ENCODE measurements at places on chromosomes 7 and 10.

DNA sequence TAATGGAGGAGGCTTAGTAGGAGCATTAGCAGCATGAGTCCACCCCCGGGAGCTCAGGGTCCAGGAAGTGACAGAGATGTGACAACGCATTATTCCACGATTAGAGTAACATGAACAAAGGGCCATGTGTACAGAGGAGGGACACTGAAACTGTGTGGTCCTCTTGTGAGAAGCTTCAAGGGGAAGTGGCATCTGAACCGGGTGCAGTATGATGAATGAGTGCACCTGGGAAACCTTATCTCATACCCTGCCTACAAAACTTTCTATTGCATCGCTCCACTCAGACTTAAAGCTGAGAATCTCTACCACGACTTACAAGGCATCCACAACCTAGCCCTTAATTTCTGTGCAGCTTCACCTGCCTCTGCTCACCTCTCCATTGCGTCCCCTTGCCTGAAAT is 115.3 kb upstream of the AMPH start:
- no peak for DNase-seq

DNA sequence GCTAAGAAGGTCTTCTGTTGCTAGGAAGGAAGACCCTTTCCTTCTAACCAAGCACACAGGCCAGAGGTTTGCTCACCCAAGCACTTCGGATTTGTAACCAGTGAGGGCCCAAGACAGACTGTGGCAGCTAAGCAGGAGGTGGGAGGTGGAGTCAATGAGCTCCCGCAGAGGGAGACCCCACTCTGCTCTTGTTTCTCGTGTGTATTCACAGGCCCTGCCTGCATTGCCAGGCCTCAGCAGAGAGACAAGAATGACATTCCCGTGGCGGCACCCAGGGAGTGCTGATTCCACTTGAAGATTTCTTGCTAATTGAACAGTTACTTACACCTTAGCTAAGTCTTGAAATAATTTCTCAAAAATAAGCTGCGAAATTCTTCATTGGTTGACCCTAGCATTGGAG is 13.4 kb downstream of the PKD1L1 start:
- DNase-seq: no peak

GRCh38 chr10:109454691-109455090 is 468.6 kb downstream of the XPNPEP1 start:
- DNase-seq: no peak

GRCh38 chr7:28871631-28872030 is 86.5 kb downstream of the TRIL start:
- DNase-seq: no peak

DNA sequence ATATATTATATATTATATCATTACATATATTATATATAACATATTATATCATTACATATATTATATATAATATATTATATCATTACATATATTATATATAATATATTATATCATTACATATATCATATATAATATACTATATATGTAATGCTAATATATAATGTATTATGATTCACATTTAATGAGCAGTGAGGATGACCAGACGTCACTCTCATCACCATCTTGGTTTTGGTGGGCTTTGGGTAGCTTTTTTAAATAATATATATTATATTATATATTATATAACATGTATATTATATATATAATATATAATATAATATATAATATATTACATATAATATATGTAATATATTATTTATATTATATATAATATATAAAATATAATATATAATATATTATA is 1189.4 kb upstream of the AUTS2 start:
- no peak for DNase-seq

- no peak for DNase-seq
Measured at GRCh38 chr10:131683941-131684340, 216.9 kb upstream of the PPP2R2D start.

DNA sequence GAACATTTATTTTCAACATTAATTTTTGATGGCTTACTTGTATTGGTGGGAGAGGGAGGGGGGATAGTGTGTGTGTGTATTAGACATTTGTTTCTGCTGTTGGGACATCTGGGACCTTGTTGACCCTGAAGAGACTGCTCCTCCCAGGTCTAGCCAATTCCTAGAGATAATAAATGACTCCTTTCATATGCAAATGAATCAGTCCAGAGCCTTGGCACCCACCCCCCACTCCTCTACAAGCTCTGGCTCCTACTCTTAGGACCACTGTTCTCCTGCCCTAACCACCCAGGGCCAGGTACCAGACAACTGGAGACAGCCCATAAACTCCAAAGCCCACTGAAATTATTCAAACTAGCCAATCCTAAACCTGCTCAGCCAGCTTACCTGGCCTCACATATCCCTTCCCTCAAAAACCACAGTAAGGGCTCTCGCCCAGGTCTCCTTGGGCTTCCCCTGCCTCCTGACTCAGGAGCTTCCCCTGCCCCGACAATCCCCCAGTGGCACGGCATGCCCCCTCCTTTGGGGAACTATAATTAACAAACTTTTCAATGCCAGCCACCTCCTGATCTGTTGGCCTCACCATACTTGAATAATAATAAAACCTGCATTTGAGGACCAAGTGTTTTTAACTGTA is 233.3 kb downstream of the ELMO1 start:
- no peak for DNase-seq

DNA sequence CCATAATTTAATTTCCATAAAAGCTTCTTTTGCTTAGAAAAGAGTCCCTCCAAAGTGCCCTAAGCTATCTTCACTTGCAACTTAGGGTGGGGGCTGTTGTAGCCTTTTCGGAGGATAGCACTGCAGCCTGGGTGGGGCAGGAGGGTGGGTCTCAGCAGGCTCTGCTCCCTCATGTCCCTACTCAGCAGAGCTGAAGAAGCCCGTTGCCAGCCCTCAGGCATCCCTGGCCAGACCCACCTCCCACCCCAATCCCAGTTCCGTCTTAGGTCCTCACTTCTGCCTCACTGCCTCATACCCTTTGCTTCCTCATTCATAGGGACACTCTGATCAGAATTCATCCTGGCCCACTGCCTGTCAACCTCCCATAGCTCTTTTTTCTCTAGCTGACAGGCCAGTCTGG is 99.8 kb upstream of the ZMIZ1 start:
- no peak for DNase-seq

DNA sequence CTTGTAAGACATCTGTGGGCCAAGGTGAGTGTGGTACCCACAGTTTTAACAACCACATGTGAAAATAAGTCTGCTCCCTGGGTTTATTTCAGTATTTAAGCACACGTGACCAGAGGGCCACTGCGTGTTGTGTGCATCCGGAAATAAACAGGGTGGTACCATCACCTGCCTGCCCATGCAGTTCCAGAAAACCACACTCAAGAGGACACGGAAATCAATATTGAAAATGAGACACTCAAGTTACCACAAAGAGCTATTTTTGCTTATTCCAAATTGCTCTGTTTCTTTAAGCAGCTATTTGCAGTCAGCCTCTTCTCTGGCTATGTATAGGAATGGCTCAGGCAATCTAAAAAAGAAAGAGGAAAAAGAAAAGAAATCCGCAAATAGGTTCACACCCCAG is 71.8 kb upstream of the LOXL4 start:
- DNase-seq: no peak

DNA sequence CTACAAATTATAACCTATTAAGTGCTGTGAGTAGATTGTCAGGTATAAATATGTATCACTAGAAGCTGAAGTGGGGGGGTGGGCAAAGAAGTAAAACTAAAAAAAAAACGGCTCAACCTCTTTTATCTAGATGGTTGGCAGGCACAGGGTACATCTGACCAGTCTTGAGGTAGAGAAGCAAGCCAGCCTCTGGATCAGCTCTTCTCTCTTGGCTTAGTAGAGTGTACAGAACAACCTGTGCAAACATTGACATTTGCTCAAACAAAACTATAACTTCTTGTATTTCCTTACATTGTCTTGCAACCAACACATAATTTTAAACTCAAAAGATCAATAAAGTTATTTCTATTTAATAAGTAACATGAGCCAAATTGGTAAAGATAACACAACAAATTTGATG is 25.6 kb downstream of the DNA2 start:
- DNase-seq: no peak

- DNase-seq: no peak
Measured at GRCh38 chr10:43340101-43340500, 31.3 kb upstream of the FXYD4 start.

DNA sequence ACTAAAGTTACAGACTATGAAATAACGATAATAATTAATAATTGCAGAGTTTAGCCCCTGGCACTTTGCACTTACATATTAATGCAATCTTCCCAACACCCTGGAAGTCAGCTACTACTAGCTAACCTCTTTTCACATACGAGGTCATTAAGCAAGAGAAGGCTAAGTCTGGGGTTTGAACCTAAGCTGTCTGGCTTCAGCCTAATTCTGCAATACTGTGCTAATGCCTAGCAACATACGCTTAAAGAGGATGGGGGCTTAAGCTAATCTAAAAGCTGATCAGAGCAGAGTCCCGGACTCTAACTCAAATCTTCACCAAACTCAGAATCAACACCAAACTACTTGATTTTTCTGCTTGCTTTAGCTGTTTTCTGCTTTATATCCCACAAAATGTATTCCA is 168.7 kb upstream of the GNAI1 start:
- DNase-seq: no peak

GRCh38 chr10:15478429-15478828 is 107.3 kb upstream of the FAM171A1 start:
- no peak for DNase-seq

DNA sequence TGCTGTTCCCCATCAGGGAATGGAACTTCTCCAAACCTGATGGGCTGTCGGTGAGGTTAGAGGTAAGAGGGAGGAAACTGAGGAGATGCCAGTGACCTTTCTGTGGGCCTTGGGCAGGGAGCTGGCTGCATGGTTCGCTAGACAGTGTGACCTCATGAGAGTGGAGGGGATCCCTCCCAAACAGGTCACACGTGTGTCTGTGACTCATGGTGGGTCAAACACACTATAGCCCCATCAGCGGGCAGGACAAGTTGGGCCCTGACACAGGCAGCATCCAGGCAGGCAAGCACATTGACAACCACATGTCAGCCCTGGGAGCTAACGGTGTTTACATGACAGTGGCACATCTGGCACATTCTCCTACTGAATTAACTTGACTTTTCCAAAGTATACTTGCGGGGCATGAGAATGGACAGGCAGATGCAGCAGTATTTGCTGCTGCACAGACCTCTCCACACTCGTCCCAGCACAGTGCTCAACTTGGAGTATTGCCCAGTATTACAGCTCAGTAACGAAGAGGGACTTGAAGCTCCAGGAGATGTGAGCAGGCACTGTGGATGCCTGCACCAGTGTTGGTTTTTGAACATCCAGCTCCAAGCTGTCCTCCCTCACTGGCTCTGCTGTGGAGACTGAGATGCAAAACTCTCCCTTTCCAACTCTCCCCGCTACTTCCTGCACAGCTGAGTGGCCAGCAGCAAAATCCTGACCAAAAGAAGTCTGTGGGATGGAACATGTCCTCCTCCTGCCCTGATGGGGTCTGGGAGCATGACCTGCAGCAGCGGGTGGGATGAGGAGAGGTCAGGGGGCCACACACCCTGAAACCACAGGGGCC is 199.6 kb downstream of the WDR37 start:
- no peak for DNase-seq

GRCh38 chr7:156151078-156151477 is 338.8 kb upstream of the SHH start:
- DNase-seq: no peak

DNA sequence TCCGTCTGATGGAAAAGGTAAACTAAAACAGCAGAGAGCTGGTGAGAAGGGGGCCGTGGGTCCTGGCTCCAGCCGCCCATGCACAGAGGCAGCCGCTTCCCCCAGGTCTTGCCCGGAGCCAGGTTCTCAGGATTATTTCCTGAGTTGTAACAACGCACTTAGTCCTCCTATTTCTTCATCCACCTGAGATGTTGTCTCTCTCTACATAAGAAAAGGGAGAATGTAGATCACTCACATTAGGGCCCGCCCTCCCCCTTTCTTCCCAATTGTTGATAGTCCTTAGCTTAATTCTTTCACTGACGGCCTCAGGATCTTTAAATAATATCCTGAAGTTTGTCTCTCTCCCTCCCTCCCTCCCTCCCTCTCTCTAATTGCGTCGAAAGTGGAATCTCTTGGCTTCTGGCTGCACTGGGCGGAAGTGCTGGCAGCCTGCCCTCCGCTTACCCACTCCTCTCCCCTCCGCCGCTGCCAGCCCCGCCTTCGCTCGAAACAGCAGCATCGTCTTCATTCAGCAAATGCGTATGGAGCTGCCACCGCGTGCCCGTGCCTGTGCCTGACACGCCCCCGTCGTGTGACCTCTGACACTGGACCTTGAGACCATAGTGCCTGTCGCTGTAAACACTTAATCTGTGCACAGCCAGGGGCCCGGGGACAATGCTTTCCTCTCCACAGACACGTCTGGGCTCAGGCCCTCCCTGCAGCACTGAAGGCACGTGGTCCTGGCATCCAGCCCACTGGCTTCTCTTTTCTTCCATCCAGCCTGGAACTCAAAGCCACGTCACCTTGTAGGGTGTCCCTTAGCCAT is 174.5 kb upstream of the PPP2R2D start:
- no peak for DNase-seq

GRCh38 chr10:33939892-33940291 is 605.4 kb upstream of the NRP1 start:
- no peak for DNase-seq

DNA sequence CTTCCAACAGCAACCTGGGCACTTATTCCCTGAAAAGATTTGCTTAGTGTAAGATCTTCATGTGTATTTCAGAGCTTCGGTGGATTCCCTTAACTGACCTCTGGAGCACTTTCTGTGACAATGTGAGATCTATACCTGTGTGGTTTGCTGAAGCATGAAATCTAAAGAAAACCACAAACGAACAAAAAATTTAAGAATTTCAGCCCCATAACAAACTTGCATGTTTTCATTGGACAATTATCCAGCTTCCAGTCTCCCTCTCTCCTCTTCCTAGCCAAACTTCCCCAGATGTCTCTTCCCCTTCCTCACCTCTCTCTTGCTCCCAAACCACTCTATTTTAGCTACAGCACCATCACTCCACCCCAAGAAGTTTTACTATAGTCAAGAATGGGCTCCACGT is 279.9 kb upstream of the SORCS1 start:
- DNase-seq: no peak

- DNase-seq: peak; percentile 65
Measured at GRCh38 chr10:126576336-126576735, 94.2 kb downstream of the C10orf90 start.

- DNase-seq: no peak
Measured at GRCh38 chr10:42963312-42963711, 113.6 kb upstream of the RET start.

- DNase-seq: no peak
Measured at GRCh38 chr7:124263232-124263827, 230.5 kb upstream of the TMEM229A start.

- DNase-seq: peak; percentile 55
Measured at GRCh38 chr10:4943821-4944220, 19.4 kb upstream of the AKR1C1 start.

DNA sequence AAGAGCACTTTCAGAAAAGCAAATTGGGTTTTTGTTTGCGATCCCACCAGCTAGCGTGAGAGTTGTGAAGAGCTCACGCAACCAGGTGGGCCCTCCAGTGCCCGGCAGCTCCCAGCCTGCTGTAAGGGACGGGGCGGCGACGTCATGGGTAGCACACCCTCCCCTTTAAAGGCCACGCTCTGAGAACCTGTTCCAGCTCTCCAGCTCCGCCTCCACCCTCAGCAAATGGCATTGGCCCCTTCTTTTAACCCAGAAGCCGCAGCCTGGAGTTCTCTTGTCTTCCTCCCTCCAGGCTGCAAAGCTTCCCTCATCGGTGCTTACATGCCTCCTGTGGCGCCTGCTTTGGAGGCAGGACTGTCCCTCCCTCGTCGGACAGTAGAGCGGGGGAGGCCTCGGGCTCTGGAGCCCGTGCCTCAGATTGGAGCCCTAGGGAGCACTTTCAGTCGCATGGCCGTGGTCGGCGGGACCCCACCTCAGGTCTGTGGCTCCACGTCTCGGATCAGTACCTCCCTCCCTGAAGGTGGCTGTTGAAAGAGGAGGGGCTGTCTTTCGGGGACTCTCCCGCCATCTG is 32.9 kb downstream of the WIPI2 start:
- DNase-seq: no peak
